ENCODE measurements at places on chromosomes 5 and 9.

- DNase-seq: peak; percentile 74
Observed at GRCh38 chr5:177455036-177455660, 8.5 kb downstream of the PRR7 start.

- no peak for DNase-seq
Observed at GRCh38 chr5:111859533-111860270, 102.7 kb upstream of the NREP start.

GRCh38 chr5:10760096-10760920 lies 726 bp downstream of the DAP start:
- DNase-seq: peak; percentile 83

DNA sequence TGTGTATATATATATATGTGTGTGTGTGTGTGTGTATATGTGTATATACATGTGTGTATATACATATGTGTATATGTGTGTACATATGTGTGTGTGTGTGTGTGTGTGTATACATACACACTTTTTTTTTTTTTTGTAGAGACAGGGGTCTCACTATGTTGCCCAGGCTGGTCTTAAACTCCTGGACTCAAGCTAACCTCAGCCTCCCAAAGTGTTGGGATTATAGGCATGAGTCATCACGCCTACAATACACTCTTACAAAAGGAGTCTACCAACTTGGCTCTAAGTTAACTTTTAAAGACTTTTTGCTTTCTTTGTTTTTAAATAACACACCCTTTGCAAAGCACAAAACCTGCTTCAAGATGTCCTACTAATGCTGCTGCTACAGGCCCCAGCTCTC lies 2.1 kb downstream of the C9orf78 start:
- DNase-seq: no peak

DNA sequence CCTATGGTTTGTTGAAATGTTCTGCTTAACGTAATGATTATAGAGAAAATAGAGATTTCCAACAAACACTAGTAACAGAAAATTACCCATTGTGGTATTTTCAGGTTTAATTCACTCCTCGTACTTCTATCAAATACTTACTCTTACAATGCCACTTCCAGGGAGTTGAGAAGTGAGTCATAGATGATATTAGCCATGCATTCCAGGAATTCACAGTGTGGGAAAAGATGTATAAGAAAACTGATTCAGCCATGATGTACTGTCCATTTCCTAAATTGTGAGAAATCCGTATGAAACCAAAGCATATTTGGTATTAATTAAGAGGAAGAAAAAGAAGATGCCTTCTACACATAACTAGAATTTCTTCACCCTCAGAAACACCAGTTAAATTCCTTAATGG lies 1854.6 kb upstream of the WWC1 start:
- DNase-seq: no peak

DNA sequence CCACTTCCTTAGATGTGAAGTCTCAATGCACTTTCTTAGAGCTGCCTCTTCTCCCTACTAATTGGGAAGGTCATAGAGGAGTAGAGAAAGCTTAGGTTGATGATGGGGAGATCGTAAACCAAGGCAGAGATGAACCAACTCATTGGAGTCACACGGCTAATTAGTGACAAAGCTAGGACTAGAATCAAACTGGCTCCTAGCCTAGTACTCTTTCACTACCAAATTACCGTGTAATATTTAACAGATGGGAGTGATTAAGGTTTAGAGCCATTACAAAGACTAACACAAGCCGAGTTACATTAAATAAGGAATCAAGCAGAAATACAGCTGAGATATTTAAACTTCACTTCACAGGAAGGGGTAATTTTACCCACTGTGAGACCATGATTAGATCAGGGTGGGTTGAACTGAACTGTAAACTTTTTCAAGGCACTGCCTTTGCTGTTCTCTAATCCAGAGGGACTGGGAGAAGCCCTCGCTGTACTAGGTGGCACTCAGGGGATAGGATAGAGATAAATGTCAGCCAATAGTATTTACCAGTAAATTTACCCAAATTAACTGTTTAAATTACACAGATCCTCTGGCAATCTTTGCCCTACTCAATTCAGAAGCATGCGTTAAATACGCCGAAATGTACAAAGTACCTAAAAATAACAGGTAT lies 166.4 kb upstream of the PIK3R1 start:
- no peak for DNase-seq

GRCh38 chr5:10485897-10486296 lies 44.2 kb downstream of the ROPN1L start:
- no peak for DNase-seq

- DNase-seq: no peak
Observed at GRCh38 chr5:82334085-82334692, 56.0 kb upstream of the RPS23 start.

DNA sequence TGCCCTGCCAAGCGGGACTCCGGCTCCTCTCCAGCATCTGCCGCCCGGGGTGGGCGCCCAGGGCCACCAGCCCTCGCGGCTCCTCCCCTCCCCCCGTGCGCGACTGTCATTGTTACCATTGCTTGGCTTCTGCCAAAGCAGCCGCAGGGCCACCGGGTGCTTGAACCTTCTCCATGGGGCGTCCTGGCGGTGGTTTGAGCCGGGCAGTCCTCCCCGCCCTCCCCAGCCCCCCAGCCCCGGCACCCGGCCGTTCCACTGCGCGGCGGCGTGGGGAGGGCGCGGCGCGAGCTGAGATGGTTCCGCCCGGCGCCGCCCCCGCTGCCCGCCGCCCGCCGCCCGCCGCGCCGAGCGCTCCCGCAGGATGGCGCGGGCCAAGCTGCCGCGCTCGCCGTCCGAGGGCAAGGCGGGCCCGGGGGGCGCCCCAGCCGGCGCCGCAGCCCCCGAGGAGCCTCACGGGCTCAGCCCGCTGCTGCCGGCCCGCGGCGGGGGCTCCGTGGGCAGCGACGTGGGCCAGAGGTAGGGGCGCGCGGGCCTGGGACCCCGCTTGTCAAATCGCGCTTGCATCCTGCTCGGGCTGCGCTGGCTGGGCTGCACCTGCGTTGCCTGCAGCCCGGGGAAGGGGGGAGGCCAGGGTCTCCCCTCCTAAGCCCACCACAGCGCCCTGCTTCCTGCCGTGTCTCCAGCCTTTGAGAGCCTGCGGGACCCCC lies 34.4 kb downstream of the KCNT1 start:
- no peak for DNase-seq

- DNase-seq: no peak
Observed at GRCh38 chr5:174281855-174282254, 236.3 kb downstream of the NSG2 start.

DNA sequence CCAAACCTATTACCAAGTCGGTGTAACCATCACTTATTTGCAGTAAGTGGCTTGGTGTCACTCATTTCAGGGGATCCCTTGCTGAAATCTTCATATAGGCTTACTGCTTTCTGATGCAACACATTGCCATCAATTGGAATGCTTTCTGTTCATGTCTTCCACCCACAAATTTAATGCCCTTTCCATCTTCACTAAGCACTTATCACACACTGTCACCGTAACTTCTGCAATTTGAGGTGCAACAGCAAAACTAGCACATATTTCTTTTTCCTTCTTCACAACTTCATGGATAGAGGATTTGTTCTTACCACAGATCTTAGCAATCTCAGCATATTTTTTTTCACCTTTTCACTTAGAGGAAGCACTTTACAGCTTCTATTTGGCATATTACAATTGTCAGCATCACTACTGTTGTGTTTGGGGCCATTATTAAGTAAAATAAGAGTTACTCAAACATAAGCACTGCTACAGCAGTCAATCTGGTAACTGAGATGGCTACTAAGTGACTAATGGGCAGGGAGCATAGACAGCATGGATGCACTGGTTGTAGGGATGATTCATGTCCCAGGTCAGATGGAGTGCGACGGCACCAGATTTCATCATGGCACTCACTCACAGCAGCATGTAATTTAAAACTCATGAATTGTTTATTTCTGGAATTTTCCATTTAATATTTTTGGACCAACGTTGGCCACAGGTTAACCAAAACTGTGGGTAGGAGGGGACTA lies 70.1 kb downstream of the PIP5K1B start:
- DNase-seq: no peak

- no peak for DNase-seq
Observed at GRCh38 chr9:22131817-22132216, 122.7 kb upstream of the CDKN2B start.

DNA sequence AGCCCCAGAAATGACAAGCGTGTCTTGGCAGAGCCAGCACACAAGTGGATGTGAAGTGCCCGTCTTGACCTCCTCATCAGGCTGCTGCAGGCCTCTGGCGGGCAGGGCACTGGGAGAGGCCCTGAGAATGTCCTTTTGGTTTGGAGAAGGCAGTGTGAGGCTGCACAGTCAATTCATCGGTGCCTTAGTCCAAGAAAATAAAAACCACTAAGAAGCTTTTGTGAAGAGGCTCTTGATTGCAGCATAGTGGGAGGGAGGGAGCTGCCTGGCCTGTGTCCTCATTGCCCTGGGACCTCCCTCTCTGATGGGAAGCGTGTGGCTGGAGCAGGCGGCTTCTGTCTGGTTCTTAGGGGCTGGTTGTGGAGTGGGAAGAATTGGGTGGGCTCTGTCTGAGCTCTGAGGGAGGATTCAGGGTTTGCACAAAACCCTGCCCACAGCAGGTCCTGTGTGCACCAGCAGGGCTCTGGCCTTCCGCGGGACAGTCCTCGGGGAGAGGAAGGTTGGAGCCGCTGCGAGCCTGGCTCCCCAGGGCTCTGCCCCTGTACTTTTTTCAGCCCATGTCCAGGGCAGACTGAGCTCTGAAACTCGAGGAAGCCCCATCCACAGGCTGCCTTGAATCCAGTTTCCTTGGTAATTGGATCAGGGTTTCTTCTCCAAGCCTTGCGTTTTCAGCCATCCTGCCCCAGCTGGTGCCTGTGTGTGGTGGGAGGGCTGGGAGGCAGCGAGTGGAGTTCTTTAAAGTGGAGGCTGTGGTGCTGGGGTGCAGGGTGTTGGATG lies 1.1 kb downstream of the HRCT1 start:
- peak; percentile 68 for DNase-seq

- no peak for DNase-seq
Observed at GRCh38 chr5:136043968-136044610, 15.3 kb downstream of the TGFBI start.

GRCh38 chr5:36363744-36364143 lies 62.0 kb upstream of the RANBP3L start:
- no peak for DNase-seq

DNA sequence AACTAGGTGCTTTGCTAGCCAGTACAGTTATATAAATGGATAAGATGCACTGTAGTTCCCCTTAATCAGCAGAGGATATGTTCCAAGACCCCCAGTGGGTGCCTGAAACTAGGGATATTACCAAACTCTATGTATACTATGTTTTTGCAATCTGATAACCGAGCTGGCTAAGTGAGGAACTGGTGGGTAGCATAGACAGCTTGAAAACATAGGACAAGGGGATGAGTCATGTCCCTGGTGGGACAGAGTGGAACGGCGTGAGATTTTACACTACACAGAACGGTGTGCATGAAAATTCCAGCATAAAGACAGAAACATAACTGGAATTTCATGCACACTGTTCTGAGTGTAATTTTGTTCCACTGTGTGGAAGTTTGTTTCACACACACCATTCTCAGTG lies 86.9 kb downstream of the BASP1 start:
- DNase-seq: no peak

DNA sequence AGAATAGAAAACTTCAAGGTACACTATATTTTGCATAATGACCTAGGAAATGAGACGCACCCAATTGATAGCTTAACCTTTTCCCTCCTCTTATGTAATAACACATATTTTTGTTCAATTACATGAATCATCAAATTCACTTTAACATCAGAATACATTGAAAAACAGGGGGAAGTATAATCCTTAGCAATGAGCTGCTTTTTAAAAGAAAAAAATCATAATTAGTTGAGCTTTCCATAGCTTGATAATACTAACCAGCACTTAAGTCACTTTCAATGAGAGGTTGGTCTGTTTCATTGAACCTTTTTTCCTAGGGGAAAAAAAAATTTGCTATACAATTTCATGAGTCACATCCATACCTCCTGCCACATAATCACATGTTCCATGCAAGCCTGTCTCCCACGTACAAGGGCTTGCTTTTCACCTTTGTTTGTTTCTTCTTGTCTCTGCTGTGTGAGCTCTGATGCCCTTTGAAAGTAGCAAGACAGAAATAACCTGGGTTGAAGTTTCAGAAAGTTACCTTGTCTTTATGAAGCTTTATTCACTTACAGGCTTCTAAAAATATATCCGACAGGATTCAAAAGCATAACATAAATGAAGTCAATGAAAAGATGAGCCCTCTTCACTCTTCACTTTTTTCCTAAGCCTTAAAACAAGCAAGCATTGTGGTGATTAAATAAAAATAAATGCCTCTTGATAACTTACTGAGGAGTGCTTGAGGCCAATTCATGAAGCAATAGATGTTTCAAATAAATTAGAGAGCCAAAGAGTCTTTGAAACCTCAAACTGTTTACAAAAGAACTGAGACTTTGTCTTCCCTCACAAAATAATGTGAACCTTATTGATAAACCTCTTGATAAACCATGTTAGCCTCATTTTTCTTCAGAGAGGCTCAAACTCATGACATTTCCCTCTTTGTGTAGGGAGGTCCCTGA lies 108.5 kb downstream of the FEM1C start:
- DNase-seq: no peak

GRCh38 chr5:114176356-114176755 lies 185.5 kb upstream of the KCNN2 start:
- no peak for DNase-seq

GRCh38 chr9:78811622-78812276 lies 514.8 kb downstream of the PSAT1 start:
- DNase-seq: no peak

- DNase-seq: no peak
Observed at GRCh38 chr5:113524927-113525326, 11.4 kb downstream of the YTHDC2 start.

DNA sequence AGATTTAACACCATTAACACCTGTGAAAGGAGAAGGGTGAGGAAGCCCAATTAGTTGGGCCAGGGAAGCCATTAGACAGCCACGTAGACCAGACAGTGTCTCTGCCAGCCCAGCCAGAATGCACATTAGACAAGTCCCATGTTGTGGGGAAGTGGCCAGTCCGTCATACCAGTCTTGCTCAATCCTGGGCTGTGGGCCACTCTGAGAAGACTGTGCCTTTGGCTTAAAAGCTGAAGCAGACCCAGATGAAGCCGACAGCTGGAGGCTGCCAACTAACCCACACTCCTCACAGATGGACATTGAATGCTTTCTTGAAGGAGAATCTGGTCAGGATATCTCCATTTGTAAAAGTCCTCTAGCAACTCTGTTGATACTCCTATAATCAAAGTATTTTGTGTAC lies 128.5 kb downstream of the CHSY3 start:
- no peak for DNase-seq

DNA sequence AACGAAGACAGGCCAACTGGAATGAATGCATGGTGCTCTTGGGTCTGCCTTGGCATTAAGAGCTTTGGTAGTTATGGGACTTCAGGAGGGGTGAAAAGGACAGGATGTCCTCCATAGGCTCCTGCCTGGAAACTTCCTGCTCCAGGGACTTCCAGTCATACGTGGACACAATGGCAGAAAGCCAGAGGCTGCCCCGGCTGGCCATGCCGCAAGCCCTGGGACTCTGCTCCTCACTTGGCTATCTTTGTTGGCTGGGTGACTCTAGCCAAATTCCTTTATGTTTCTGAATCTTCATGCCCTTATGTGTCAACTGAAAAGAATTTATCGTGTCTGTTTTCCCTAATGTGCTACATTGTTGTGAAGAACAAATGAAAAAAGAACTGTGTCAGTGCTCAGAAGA lies 136.9 kb downstream of the SIL1 start:
- peak; percentile 50 for DNase-seq

All from lung (tissue), 17 donors.